ENCODE measurements at places on chromosomes 16 and 17. TPM values are rescaled to one million over a fixed set of nuclear protein-coding genes. Genes with fewer than 3 reads are reported as not detected.

Gene GDPD3
- polyA plus RNA-seq: 0.31 TPM

DNA sequence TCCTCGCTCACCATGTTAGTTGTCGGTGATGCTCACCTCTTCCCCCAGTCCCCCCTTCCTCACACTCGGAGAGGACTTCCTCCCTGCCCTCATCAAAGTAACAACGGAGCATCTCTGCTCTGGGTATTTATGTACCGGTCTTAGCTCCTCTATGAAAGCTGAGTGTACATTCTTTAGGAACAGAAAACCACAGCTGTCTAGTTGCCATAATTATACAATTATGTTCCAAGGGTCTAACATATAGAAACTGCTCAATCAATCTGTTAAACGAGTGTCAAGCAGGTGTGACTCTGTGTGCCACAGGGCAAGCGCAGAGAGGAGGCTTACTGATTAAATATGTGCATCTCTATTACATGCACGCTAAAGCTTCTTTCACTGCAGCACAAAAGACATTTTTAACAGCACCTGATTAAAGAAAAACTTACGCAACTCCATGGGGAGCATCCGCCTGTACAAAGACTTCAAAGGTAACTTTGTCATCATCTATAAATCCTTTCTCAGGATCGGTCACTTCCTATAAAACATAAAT is 37.8 kb downstream of the LITAFD start:
- H3K4me1 ChIP-seq: peaks cover 31% of the 10 kb centered on the region
- H3K36me3 ChIP-seq: peaks cover 16% of the 10 kb centered on the region
- no peak overlapping the region for H3K27ac ChIP-seq
- no peak for DNase-seq
- no peaks in the 10 kb centered on the region for H3K27me3 ChIP-seq

- H3K4me3 ChIP-seq: no peak within 1 kb of the TSS
- no peaks in the 10 kb centered on the region for H3K36me3 ChIP-seq
- H3K27ac ChIP-seq: no peak within 1 kb of the TSS
- no peak for DNase-seq
- H3K27me3 ChIP-seq: peaks cover 10% of the 10 kb centered on the region
- no peaks in the 10 kb centered on the region for H3K4me1 ChIP-seq
Observed at GRCh38 chr17:28473542-28473941, at the start of gene SLC13A2. SLC13A2 (plus strand) TSS chr17:28473644; CDS start chr17:28473713, 69 bp downstream.

Gene CDH5
- polyA plus RNA-seq: not detected

DNA sequence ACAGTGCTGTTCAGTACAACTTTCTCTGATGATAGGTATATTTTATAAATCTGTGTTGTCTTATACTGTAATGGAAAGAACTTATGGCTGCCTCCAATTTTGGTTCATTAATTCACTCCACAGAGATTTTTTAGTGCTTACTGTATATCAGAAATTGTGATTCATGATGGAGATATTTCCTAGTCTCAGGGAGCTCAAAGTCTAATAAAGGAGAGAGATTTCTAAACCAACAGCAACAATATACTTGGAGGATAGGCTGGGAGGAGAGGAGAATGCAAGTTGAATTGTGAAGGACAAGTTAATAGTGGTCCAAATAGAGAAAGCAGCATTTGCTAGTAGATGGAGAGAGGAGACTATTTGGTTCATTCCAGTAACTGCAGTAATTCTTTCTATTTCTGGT is 63.5 kb downstream of the TANC2 start:
- no peaks in the 10 kb centered on the region for H3K4me1 ChIP-seq
- H3K4me3 ChIP-seq: no peak overlapping the region
- no peaks in the 10 kb centered on the region for H3K36me3 ChIP-seq
- no peak for DNase-seq

Gene CBX4
- polyA plus RNA-seq: 12.6 TPM
